Substantia nigra (tissue), 51 donors: ENCODE measurements at places on chromosomes 6 and 20.

- no peak for DNase-seq
Observed at GRCh38 chr20:18749528-18749927, 64.1 kb upstream of the SCP2D1 start.

DNA sequence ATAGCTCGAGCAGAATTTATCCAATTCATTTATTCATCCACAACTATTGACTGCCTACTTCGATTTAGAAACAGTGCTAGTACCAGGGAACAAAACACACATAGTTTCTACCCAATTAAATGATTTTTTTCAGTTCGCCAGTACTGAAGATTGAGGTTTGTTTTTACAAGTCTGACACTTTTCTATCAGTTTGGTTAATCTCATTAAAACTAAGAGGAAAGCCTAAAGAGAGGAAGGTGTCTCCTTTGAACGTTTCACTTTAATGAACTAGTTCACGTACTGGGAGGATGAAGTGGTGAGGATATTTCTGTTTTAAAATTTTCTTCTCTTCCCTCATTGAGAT lies 570 bp upstream of the ANKS1A start:
- DNase-seq: no peak

GRCh38 chr6:3977875-3978711 lies 100.8 kb downstream of the FAM217A start:
- peak; percentile 3 for DNase-seq

DNA sequence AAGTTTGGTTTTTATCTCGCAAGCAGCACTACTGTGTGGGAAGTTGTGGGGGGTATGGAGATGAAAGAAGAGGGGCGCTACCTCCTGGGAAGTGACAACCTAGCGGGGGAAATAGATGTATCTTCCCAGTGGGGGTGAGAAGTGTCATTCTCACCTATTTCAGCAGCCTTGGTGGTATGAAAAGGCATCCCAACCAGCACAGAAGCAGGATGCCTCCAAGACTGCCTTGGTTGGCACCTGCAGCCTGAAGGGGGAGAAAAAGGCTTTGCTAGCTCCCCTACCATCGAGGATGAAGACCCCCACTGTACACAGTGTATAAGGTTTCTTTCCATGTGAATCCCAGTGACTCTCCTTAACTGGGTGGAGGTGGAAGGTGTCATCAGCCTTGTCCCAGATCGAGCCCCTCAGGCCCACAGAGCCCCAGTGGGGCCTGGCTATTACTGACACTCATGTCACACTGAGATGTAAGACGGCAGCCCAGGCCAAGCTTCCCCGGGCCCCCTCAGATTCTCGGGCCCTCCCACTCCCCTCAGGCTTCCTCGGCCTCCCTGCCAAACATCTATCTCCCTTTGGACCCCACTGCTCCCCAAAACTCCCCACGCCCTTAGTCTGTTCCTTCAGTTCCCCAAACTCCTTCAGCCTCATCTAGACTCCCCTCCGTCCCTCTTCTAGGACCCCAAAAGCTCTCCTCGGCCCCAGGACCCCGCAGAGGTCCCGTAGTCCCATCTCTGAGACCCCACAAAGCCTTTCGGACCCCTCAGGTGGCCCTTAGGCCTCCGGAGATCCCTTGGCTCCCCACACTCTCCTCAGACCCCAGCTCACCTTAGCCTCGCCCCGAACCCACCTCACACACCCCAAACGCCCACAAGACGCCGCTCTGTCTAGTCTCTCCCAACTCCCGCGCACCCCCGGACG lies 688 bp downstream of the COMMD7 start:
- no peak for DNase-seq

- no peak for DNase-seq
Observed at GRCh38 chr6:120056085-120056484, 706.5 kb upstream of the MAN1A1 start.

- no peak for DNase-seq
Observed at GRCh38 chr20:3652221-3652620, 11.0 kb downstream of the GFRA4 start.

DNA sequence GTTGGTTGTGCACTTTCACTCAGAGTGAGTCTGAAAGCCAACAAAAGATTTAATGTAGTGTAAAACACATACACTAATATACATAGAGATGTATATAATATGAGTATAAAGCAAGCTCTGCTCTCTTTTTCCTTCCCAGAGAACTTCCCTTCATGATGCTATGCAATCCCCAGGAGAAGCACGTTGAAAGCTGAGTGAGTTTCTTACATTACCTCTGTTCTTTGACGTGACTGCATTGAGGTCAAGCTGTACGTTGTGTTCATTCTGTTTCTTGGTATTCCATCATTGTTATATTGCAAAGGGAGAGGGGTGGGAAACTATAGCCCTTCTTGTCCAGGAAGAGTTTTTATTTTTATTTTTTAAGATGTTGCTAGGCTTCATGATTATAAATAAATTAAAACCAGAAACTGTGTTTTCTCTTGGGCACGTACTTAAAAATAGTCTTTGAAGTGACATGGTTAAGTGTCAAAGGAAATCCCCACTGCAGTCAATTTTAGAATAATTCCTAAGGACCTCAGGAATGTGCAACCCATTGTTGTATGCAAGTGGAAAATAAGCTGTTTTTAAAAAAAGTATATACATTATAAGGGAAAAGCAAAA lies 651.0 kb downstream of the CD109 start:
- no peak for DNase-seq

DNA sequence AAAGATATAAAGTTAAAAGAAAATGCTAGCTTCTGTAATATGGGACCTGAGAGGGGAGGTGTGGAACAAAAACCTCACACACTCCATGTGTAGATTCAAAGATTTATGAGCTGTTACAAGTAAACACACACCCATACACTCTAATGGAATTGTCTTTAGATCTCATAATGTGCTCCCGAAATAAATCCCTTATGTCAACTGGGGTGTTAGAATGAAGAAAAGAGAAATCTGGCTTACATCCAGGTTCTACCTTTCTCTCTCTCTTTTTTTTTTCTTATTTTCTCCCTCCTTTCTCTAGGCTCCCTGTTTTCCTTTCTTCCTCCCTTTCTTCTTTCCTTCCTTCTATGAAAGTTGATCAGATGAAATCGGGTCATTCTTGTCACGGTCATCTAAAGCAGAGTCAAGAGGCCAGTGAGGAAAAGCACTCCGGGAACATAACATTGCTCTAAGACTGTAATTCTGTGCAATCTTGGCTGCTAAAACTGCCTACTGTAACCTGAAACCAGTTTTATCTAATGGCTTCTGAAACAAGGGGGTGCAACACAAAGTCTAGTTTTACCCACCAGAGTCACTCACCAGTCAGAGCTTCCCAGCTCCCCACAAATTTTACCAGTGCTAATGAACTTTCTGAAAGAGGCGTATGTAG lies 68.3 kb upstream of the BTBD3 start:
- DNase-seq: no peak

- no peak for DNase-seq
Observed at GRCh38 chr6:97151601-97152000, 131.4 kb downstream of the MMS22L start.

GRCh38 chr6:150590446-150590845 lies 9.2 kb upstream of the PLEKHG1 start:
- DNase-seq: no peak

- DNase-seq: no peak
Observed at GRCh38 chr6:11341867-11342266, 109.4 kb upstream of the NEDD9 start.

GRCh38 chr6:52407467-52407866 lies 12.7 kb upstream of the EFHC1 start:
- DNase-seq: no peak

GRCh38 chr6:97445407-97445806 lies 162.4 kb upstream of the MMS22L start:
- DNase-seq: no peak

DNA sequence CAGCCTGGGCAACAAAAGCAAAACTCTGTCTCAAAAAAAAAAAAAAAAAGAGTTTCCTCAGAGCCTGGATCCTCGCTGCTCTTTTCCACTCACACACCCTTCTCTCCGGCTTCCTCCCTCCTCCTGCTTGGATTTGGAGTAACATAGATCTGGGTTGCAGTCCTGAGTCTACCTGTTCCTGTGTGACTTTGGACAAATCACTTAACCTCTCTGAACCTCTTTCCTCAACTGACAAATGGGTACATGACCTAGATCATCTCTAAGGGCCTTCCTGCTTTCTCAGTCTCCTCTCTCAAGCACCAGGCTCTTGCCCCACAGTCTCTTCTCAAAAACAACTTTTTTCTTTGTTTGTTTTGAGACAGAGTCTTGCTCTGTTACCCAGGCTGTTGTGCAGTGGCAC lies 5.6 kb upstream of the R3HDML start:
- no peak for DNase-seq

DNA sequence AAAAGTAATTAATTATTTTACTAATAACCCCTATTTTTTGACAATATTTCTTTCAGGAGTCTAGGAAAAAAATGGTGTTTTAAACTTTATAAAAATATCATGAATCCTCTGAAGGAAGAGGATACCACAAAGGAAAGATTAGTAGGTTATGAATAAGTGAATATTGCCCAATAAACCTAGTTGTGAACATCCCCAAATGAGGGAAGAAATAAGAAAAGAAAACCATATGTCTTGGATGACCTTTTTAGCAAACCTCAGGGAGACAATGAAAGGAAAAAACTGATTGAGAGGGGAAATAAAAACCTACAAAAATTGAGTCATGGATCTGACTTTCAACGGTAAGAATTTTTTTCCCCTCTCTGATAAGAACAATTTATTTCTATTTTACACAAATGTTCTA lies 34.4 kb downstream of the TENT5A start:
- DNase-seq: no peak

DNA sequence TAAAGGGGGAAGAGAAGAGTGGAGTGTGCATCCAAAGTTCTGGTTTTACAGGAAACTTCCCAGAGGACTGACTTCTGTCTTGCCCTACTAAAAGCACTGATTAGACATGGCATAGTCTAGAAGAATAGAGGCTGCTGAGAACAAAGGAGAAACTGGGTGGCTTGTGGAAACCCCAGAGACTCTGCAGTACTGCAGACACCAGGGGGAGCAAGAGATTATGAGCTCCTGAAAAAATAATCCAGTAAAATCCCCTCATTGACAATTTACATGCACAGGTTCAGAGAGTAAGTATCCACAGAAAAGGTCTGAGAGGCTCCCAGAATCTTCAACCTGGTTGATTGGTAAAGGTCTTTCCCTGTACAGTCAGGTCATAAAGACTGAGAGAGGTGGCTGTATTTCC lies 48.7 kb upstream of the CLVS2 start:
- no peak for DNase-seq

DNA sequence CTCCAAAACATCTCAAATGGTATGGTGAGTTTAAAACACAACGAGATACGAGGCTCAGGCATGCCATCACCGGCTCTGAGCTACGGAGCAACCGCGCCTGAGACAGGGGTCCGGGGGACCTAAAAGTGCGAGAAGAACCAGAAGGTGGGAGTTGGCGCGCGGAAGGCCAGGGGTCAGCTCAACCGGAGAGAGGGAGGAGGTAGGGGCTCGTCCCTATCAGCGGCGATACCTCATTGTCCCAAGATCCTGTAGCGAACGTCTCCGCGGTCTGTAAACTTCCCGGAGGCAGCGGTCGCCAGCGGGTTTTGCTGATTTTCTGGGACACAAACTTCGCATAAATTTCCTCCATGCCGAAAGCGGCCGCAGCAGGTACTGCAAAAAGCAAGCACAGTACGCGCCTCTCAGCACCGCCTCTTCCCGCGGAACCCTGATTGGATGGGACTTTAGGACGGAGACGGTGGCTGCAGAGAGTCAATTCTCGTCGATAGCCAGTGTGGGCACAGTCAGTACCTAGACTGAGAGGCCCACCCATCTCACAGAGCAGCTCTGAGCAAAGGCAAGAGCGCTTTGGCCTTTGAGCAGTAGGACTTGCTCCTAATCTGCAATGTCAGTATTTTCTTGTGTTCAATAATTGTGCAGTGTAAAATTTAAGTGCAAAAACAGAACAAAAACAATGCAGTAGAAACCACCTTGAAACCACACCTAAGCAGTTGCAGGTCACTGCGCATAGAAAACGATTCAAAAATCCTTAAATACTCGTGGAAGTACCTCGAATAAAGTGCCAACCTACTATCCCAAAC lies at the start of gene NUP43:
Gene NUP43 (minus strand): TSS at position 383 of the 800 bp plus-strand sequence. CDS start 34 bp downstream, at position 349.
- DNase-seq: peak; percentile 61

GRCh38 chr20:52783769-52784168 lies 188.4 kb upstream of the TSHZ2 start:
- no peak for DNase-seq

GRCh38 chr6:35647400-35647799 lies 41.3 kb downstream of the FKBP5 start:
- no peak for DNase-seq

DNA sequence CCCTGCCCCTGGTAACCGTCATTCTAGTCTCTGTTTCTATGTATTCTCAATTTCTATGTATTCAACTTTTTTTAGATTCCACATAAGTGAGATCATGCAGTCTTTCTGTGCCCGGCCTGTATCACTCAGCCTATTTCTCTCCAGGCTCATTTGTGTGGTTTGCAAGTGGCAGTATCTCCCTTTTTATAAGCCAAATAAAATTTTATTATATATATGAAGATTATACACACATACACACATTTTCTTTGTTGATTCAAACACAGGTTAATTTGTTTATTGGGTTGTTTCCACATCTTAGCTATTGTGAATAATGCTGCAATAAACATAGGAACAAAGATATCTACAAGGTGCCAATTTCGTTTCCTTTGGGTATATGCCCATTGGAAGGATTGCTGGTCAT lies 571.7 kb downstream of the DHX35 start:
- no peak for DNase-seq

- no peak for DNase-seq
Observed at GRCh38 chr6:169534039-169534421, 167.8 kb downstream of the WDR27 start.

GRCh38 chr6:134870677-134871498 lies 79.0 kb downstream of the ALDH8A1 start:
- no peak for DNase-seq

- no peak for DNase-seq
Observed at GRCh38 chr6:106790935-106791334, 161.6 kb downstream of the QRSL1 start.
